Activated CD4-positive, CD25-positive, alpha-beta regulatory T cell (primary cell): ENCODE measurements at places on chromosomes 7 and 10.

- DNase-seq, result no peak
Observed at GRCh38 chr10:87838650-87839049, 20.6 kb upstream of the ATAD1 start.

- no peak for DNase-seq
Observed at GRCh38 chr10:121823993-121824463, 103.8 kb downstream of the ATE1 start.

DNA sequence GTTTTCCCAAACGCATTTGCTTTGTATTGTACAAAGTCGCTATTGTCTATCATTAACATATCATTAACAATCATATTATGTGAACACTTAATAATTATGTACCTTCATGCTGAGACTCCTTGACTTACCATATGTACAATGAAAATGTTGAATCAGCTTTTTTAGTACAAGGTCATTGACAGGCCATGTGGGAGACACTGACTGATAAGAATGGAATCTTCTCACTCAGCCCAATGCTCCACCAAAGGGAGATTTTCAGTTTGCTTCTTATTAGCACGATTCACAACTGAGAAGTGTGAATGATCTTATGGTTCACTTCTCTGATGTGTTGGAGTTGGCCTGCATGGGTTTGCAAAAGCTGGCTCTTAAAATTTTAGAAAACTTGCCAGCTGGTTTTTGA is 253.5 kb upstream of the TEX47 start:
- DNase-seq, result no peak

- no peak for DNase-seq
Observed at GRCh38 chr10:133475821-133476640, 22.3 kb downstream of the SCART1 start.

DNA sequence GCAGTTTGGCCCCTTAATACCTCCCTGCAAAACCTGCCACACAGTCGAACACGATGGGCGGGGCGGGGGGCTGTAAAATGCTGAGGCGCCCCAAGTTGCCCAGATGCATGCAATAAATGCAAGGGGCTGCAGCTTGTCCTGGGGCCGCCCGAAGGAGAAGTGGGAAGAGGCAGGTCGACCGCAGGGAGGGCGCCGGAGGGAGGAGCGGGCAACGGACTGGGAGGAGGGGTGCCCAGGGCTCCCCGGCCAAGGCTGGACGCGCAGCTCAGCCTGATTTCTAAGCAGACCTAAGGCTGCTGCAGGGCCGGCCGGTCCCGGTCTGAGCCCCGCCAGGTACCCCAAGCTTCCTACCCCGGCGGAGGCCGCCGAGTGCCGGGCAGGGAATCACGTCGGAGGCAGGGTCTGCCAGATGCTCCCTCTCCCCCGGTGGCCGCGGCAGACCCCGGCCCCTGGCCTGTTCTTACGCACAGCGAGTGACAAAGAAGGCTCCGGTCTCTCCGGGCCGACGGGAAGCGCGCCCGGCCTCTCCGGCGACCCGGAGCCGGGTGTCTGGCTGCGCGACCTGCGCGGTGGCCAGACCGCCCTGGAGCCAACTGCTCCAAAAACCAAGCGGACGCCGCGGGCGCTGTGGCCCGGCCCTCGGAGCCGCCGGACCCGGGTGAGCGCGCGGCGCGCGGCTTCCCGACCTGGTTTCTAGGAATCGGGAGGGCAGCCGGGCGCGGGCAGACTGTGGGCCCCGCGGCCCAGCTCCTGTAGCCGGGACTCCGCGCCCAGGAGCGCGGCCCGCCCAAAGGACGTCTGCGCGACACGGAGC is 744 bp upstream of the EBF3 start:
- no peak for DNase-seq

DNA sequence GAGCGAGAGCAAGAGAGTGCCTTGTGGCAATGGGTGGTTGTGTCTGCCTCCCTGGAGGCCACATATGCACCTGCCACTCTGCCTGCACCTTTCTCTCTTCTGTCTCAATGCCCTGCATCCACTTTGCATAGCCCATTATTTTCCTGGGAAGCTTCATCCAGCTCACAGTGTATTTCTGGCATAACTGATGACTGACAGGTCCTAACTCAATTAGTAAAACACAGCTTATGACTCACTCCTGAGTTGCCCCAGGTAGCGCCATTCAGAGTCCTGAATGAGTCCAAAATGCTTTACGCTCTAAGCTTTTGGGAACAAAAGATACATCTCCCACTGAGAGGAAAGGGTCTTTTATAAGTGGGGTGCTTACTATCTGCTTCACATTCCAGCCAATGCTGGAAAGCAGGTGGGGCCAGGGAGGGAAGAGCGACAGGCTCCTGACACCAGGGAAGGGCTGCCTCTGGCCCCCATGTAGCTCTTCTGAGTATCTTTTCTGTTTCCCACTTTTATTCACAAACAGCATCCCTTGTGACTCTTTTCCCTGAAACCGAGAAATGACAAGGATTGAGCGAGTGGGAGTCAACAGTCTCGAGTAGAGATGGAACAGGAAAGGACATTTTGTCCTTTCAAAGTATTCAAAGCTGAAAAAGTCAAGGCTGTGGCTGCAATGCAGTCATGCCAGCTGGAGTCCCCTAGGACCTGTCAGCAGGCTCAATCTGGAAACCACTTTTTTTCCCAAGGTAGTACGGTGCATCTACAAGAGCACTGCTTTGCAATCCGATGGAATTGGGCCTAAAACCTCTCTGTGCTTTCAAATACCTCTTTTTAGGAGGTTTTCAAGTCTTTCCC is 479.3 kb upstream of the PODXL start:
- DNase-seq, result no peak

DNA sequence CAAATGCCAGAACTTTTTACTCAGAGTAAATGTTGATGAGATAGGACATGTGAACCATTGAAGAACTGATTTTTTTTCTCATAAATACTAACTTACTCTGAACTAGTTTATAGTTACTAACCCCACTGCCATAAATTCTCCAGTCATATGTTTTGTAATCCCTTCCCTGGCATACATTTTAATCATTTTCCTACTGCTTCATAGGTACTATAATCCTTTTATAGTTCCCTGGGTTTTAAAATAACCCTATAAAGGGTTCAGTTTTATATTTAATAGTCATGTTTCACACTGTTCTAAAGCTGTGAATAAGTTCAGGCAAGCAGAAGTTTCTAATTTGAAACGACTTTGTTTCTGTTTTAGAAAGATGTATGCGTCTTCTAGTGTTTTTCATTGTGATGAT is 28.9 kb downstream of the CNNM2 start:
- DNase-seq, result no peak

- no peak for DNase-seq
Observed at GRCh38 chr10:123884907-123885381, 6.7 kb downstream of the CPXM2 start.

DNA sequence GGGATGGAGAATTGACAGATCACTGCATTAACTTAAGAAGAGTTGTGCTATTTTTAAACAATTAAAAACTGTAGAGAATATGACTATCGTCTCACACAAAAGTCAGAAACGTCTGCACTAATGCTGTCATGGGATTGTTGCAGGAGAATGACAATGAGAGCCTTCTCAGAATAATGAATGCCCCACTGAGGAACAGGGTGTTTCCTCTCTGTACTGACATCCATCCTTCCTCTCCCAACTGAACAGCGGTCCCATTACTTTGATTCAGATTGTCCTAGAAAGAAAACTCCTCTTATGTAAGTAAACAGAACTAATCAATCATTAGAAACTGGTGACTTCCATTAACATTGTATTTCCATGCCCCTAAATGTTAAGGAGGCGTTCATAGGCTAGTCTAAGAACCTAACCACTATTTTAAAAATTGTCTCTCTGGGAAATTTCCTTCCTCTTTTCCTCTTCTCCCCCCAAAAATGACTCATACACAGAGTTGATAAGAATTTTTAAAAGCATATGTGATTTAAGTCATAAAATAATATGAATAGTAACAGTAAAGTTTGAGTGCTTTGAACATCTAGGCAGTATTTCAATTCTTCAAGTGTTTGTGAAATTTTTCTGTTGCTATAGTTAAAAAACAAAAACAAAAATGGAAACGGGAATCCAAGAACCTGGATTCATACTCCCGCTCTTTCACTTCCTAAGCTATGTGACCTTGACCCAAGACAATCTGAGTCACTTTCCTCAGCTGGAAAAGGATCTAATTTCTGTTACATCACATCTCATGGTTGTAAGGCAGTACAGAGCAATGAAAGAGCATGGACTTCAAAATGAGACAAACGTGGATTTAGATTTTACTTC is 12.7 kb upstream of the MACC1 start:
- no peak for DNase-seq

DNA sequence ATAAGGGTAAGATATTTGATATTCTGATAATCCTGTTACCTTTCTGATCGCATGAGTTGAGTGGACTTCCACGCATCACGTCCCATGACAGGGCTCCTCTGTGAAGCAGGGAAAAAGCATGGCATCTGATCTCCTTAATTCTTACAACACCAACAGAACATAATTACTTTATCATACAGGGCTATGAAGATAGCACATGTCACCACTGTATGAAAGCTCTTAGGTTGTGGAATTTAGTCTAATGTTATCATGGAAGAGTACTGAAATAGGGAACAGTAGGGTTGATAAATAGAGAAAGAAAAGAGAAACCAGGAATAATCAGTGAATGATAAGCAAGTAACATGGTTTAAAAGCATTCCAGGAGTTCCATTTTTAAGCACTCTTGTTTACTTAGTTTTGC is 212.0 kb downstream of the CACNB2 start:
- DNase-seq, result no peak

GRCh38 chr7:22223807-22224206 is 133.1 kb downstream of the RAPGEF5 start:
- no peak for DNase-seq

DNA sequence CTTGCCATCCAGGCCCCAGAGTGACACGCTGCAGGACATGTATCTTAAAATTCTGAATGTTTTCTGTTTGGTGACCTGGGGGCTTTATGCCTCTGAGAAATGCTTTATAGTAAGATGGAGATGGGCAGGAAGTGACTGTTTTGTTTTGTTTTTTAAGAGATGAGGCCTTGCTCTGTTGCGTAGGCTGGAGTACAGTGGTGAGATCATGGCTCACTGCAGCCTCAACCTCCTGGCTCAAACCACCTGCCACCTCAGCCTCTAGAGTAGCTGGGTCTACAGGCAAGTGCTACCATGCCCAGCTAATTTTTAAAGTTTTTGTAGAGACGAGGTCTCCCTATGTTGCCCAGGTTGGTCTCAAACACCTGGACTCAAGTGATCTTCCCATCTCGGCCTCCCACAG is 20.6 kb downstream of the ZNF777 start:
- no peak for DNase-seq

GRCh38 chr10:99524050-99524666 is 8.6 kb upstream of the NKX2-3 start:
- DNase-seq, result no peak

DNA sequence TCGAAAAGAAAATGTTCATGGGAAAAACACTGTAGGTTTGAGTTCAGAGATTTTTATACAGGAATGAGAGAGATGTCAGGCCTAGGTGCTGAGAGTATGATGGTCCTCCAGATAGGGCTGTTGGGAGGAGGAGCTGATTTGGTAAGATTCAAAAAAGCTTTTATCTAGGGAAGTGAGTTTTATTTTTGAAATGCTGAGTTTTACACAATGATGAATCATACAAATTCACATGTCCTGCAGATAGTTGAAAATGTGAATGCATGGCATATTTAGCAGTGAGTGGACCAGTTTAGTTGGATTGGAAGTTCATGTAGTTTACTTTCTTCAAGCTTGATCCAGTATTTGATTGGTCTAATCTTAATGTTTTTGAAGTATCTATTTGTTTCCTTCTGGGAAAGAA is 154.8 kb downstream of the LRRC4 start:
- DNase-seq, result no peak

DNA sequence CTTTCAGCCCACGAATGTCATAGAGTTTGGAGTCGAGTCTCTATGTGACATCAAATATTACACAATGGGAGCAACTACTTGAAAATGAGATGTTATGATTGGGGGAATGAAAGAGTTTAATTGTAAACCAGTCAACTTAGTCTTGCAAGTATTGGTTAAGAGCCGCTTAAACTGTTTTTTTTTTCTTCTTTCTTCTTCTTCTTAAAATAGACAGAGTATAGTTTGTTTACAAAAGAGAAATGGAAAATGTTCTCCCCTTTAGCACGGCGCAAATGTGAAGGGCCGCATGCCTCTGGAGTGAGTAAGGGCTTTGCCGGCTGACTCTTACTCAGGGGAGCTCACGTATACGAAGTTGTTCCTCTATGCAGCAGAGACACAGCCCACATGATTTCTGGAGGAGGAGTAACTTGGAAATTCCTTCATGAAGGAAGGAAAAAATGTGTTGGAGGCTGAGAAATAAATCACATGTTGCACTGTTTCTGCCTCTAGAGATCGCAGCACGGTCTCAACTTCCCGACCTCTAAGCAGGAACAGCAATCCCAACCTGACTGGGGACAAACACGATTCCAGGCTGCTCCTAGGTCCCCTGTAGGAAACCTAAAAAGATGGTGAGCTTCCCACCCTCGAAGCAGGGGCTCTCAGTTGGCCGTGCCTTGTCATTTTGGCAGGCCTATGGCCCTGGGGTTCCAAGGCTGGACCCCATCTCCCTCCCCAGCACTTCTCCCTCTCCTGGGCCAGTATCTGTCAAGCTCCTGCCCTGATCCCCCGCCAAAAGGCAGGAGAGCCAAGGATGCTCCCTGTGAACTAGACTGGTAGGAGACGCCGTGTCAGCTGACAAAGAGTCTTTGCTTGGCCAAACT is 44.8 kb downstream of the MYOF start:
- no peak for DNase-seq

- DNase-seq, result no peak
Observed at GRCh38 chr10:132945125-132945893, 2.9 kb upstream of the CFAP46 start.

- DNase-seq, result no peak
Observed at GRCh38 chr10:120727001-120727400, 124.2 kb upstream of the WDR11 start.

GRCh38 chr7:139767561-139767982 is 10.2 kb downstream of the HIPK2 start:
- DNase-seq, result no peak

GRCh38 chr10:7513936-7514335 is 103.1 kb upstream of the SFMBT2 start:
- DNase-seq, result no peak

GRCh38 chr10:61545170-61545569 is 92.0 kb upstream of the TMEM26 start:
- DNase-seq, result no peak

- DNase-seq, result no peak
Observed at GRCh38 chr7:2800931-2801688, 43.0 kb downstream of the GNA12 start.

DNA sequence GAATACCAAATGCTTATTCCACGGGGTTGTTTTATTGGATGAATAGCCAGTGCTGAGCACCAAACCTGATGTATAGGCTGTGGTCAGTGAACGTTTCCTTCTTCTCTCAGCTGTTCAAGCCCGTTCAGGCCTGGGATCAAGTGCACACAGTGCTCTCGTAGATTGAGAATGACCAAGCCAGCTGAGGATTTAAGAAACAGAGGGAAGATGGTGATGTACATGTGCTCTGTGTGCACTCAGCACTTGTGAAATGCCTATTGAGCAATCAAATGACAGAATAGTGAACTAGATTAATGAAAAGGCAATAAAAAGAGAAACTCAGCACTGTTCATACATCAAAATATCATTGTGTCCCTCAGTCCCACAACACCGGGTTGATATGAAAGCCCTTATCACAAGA is 302.5 kb downstream of the BMPER start:
- DNase-seq, result no peak

- DNase-seq, result no peak
Observed at GRCh38 chr10:107657851-107658250, 493.3 kb upstream of the SORCS1 start.

GRCh38 chr7:10644849-10645248 is 328.8 kb upstream of the PHF14 start:
- DNase-seq, result no peak
